Stimulated activated CD8-positive, alpha-beta memory T cell treated with anti-CD3 and anti-CD28 coated beads, Interleukin-4, amount 100 ng/mL, for 4 hours (primary cell): ENCODE measurements at places on chromosomes 3 and 15.

- no peak for DNase-seq
These were observed 318.9 kb downstream of the BCHE start for GRCh38 chr3:165518346-165518745.

DNA sequence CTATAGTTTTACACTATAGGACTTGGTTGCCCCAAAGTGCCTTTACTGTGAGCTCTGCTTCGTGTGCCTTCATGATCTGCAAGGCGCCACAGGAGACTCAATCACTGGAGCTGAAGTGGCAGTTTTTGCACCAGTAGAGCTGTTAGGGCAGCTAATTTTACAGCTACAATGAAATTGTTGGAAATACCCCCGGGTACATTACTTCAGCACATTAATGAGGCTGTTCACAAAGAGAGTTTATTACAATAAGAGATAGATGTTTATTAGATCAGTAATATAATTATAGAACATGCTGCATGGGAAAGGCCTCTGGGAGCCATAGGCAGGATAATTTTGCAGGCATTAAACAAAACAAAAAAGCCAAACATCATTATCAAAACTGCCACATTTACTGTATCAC lies 231.1 kb downstream of the CTNNB1 start:
- no peak for DNase-seq

DNA sequence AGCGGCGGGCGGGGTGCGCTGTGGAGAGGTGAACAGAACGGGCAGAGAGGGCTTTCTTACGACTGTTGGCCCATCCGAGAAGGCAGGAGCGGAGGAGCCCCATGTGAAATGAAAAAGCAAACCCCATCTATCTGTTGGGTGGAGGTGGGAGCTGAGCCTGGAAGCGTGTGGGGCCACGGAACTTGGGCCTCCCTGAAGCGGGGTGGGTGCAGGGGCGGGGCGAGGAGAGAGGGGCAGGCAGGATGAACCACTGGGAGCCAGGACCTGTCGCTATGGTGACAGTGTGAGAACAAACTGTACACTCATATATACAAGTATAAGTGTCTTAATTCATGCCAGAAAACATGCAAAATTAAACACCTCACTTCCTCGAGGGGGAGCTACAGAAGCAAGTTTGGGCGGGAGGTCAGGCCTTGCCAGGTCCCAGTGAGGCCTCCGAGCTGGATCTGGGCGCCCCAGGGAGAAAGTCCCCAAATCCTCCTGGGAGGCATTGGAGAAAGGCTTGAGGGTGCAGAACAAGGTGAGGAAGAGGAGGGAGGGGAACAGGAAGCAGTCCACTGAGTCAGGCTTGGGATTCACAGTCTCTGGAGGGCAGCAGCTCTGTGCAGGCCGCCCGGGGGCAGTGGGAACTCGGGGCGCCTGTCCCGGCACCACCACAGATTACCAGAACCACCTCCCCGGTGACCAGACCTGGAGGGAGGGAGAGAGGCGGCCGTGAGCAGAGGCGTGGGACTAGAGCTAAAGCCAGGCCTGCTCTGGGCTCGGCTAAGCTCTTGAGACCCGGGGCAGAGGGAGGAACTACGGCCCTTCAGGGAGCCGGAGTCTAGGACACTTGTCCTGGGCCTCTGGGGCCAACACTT lies 34.8 kb downstream of the RBPMS2 start:
- no peak for DNase-seq

DNA sequence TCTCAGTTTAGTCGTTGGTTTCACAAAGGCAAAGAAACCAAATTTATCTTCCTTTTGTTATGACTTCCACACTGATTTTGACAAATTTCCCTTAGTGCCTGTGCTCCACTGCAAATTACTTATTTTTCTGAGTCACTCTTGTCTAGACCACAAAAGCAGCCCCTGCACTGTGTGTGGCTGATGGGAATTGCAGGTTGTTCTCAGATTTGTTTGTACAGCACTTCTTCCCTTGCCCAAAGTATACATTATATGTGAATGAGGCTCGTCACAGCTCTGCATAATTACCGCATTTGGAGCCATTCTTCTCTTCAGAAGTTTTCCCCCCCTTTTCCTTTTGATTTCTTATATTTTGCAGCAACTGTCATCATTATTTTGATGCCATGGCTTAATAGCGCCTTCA lies 354.2 kb upstream of the IL12A start:
- no peak for DNase-seq

GRCh38 chr15:95541301-95541700 lies 789.2 kb upstream of the NR2F2 start:
- no peak for DNase-seq

DNA sequence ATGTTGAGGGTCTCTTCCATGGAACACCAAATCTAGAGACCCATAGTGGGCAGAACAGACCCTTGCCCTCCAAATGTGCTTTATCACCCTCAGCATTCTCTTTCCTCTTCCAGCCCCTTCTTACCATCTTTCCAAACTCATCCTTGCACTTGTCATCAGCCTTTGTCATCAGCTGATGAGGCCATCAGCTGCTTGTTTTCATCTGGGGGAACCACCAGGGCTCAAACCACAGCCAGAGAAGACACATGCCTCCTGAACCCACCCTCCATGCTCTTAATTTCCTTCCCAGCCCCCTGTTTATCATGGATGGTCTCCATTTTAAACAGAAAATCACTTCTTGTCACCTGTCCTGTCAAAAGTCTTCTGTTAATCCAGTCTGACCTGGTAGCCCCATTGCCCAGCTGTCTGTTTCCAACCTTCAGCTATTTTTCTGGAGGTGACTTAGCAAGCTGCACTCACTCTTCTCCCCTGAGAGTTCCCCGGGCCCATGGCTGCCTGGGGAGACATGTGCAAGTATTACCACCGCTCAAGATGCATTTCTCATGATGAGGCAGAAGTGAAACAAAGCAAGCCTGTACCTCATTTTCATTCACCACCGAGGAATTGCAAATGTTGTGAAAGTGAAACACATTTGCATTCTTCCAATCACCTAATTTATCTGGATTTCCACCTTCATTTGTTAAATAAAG lies 14.7 kb upstream of the SYNM start:
- DNase-seq: no peak

GRCh38 chr3:71978150-71978721 lies 193.3 kb upstream of the PROK2 start:
- no peak for DNase-seq

DNA sequence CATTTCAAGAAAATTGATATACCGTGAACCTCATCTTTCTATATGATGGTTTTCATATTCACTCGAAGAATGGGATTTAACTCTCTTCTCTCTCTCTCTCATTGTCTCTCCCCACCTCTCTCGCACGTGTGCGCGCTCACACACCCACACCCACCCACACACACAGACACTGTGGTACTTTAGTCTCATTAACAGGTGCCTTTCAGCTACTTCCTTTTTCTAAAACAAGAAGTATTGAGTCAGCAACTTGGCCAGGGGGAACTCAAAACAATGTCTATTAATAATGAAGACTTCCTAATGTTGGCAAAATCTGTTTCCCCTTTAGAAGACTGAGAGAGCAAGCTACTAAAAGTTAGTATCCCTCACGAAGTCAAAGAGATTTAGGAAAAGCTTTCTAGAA lies 150.7 kb downstream of the TMCO5A start:
- DNase-seq: no peak

- no peak for DNase-seq
These were observed 28.8 kb downstream of the LYSMD4 start for GRCh38 chr15:99704444-99704838.

DNA sequence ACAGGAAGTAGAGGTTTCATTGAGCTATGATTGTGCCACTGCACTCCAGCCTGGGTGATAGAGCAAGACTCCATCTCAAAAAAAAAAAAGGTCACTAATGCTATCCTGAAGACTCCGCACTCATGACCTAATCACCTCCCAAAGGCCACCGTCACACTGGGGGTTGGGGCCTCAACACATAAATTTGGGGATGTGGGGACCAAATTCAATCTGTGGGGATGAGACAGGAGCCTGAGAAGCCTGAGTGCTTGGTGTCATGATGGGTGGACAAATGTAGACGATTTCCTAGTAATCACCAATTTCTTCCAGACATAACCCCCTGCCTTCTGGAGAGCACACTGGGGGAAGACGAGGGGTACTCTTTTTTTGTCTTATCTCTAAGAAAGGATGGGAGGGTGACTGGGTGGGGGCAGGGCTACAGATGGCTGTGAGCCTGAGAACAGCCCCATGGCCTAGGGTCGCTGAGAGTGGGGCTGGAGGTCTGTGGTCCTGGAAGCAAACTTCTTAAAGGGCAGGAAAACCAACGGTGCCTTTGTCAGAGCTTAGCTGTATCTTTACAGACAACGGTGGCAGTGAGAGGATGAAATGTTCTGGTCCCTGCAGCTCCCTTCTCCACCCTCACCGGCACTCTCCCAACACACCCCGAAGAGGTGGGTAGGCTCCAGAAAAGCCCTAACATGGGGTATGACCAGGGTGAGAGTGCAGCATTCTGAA lies 16.6 kb upstream of the KLF13 start:
- no peak for DNase-seq

GRCh38 chr15:59042041-59042440 lies 54.6 kb downstream of the RNF111 start:
- DNase-seq: no peak

GRCh38 chr15:59558851-59559250 lies 52.7 kb upstream of the GCNT3 start:
- DNase-seq: no peak

DNA sequence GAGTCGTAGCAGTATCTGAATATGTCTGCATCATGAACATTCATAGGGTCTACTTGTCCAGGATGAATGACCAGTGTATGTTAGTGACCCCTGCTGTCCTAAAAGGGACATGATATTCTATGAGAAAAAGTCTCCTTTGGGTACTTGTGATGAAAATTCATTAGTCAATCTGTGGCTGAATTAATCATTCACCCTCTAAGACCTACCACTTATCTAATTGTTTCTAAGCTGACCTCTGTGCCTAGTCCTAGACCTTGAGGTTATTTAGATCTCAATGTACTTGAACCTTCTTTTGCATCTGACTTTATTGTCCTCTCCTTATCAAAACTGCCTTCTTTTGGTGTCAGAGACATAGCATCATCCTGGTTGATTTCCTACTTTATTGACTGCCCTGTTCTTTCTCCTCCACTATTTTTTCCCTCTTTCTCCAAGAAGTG lies 799.3 kb downstream of the DIPK2A start:
- no peak for DNase-seq
